ENCODE measurements at places on chromosomes 2 and 18.

DNA sequence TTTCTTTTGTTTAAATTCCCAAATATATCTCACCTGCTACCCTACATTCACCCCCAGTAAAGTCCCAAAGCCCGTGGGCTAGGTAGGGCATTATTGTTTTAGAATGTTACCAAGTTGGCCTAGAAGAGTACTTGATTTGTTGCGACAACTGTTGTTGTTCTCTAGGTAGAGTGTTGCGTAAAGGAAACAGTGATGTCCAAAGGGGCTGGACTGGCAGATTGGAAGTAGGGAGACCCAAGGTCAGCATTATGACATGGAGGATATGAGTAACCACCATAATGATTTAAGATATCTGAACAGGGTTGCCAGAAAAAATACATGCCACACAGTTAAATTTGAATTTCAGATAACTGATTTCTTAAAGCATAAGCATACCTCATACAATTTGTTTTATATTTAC is 39.2 kb downstream of the SCN1A start:
- no peak overlapping the region for H3K4me3 ChIP-seq
- H3K4me1 ChIP-seq, result no peaks in the 10 kb centered on the region
- no peaks in the 10 kb centered on the region for H3K27me3 ChIP-seq
- no peak overlapping the region for H3K27ac ChIP-seq
- H3K36me3 ChIP-seq, result no peaks in the 10 kb centered on the region

GRCh38 chr2:3712424-3712823 is 9.0 kb downstream of the DCDC2C start:
- no peaks in the 10 kb centered on the region for H3K36me3 ChIP-seq
- no peaks in the 10 kb centered on the region for H3K27me3 ChIP-seq
- DNase-seq, result no peak
- H3K4me3 ChIP-seq, result no peak overlapping the region
- peaks cover 9% of the 10 kb centered on the region for H3K4me1 ChIP-seq

GRCh38 chr2:219210196-219210885 is 3.8 kb downstream of the ZFAND2B start:
- no peak overlapping the region for H3K27ac ChIP-seq
- no peaks in the 10 kb centered on the region for H3K27me3 ChIP-seq
- no peak for DNase-seq
- no peak overlapping the region for H3K4me3 ChIP-seq

DNA sequence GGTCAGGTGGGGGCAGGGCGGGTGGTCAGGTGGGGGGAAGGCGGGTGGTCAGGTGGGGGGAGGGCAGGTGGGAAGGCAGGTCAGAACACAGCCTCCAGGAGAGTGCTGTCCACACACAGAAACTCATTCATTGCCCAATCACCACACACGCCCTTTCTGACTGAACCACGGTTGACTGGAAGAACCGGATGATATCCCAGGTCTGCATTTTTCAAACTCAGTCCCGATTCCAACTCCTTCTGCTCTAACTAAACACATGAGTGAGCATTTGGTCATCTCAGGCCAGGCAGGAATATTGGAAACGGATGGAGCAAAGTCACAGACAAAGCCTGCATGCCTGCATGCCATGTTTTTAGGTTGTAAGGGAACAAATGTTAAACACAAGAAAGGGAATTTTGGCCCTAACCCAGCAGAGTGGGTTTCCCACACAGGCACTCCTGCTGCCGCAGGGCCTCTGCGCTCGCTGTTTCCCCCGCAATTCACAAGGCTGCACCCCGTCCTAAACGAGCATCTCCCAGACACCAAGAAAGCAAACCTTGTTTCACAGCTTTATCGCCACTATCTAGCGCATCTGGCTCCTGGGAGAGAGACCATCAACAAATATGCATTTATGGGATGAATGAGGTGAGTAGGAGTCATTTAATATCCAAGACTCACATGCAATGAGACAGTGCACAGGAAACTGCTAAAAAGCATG is 100.1 kb downstream of the ZNF516 start:
- no peaks in the 10 kb centered on the region for H3K36me3 ChIP-seq
- no peak overlapping the region for H3K4me3 ChIP-seq
- no peak overlapping the region for H3K27ac ChIP-seq
- no peak for DNase-seq
- H3K27me3 ChIP-seq, result no peaks in the 10 kb centered on the region
- H3K4me1 ChIP-seq, result peaks cover 21% of the 10 kb centered on the region

DNA sequence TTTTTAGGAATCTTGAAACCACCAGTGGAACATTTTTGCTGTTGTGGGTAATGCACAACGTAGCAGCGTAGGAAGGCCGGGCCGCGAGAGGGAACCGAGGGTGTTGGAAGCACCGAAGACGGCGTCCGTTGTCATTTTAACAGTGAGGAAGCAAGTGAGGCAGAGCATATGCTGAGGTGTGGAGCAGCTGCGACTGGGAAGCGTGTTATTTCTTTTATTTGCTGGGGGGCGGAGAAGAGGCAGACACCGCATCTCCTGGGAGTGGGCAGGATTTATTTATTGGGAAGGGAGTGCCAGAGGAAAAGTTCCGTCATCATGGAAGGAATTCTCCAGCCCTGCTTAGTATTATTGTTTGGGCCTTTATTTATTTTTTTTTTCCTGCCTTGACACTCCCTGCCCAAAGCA is 232.8 kb downstream of the KLHL29 start:
- H3K27me3 ChIP-seq, result no peaks in the 10 kb centered on the region
- H3K4me1 ChIP-seq, result peaks cover 5% of the 10 kb centered on the region
- H3K36me3 ChIP-seq, result no peaks in the 10 kb centered on the region

DNA sequence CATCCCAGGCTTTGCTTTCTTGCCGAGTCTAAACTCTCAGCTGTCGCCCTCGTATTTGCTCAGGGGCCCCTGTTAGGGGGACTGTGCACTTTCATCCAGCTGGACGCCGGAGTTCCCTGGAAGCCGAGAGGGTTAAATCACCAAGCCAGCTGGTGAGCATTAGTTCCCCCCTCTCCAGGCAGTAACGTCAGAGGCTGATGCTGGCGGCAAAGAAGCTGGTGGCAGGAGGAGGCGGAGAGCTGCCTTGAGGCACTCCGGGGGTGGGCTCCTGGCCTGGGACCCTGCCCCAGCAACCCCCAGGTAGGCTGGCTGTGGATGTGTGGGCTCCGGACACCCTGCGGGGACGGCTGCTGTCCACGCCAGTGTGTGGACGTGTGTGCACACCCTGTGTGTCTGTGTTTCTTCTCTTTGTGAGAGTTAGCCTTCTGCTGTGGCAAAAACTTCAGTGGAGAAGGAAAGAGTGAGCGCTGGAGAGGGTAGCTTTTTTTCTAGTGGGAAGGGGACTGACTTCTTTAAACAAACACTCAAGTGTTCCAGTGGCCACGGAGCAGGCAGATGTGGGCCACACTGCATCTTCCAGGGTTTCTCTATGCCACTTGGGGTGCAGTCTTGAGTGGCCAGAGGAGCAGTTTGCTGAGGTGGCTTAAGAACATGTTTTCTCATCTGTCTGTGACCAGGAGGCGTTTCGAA is 84.7 kb downstream of the GLI2 start:
- no peaks in the 10 kb centered on the region for H3K36me3 ChIP-seq
- H3K4me3 ChIP-seq, result no peak overlapping the region
- no peaks in the 10 kb centered on the region for H3K27me3 ChIP-seq
- H3K27ac ChIP-seq, result no peak overlapping the region

GRCh38 chr18:59238385-59238784 is 18.4 kb downstream of the GRP start:
- H3K36me3 ChIP-seq, result no peaks in the 10 kb centered on the region
- no peak overlapping the region for H3K4me3 ChIP-seq
- no peaks in the 10 kb centered on the region for H3K4me1 ChIP-seq
- no peak for DNase-seq

GRCh38 chr2:235908826-235909225 is 259.4 kb downstream of the GBX2 start:
- H3K27me3 ChIP-seq, result no peaks in the 10 kb centered on the region
- DNase-seq, result no peak
- no peaks in the 10 kb centered on the region for H3K36me3 ChIP-seq
- peaks cover 3% of the 10 kb centered on the region for H3K4me1 ChIP-seq
- no peak overlapping the region for H3K27ac ChIP-seq

DNA sequence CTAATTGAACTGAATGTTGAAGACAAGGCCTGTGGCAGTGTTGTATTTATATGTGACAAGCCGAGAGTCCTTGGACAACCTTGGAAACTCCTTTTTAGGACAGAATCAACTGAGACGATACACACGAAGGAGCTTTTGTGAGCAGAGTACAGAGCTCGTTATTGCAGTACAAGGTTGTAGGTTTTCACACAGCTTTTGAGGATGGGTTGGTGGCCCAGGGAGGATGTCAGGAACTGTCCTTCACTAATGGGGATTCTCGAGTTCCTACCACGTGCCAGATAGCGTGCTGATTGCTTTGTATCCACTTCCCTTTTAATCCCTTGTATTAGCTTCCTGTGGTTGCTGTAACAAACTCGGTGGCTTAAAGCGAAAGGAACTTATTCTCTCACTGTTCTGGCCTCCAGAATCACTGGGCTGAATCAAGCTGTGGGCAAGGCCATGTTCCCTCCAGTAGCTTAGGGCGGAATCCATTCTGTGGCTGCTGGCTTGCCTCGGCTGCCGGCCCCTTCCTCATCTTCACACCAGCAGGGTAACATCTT is 20.2 kb downstream of the INPP4A start:
- peaks cover 3% of the 10 kb centered on the region for H3K4me1 ChIP-seq
- H3K36me3 ChIP-seq, result no peaks in the 10 kb centered on the region
- H3K4me3 ChIP-seq, result no peak overlapping the region
- DNase-seq, result no peak

GRCh38 chr2:160332318-160332717 is 132.2 kb upstream of the ITGB6 start:
- no peaks in the 10 kb centered on the region for H3K27me3 ChIP-seq
- peak; percentile 30 for DNase-seq
- H3K4me3 ChIP-seq, result no peak overlapping the region

DNA sequence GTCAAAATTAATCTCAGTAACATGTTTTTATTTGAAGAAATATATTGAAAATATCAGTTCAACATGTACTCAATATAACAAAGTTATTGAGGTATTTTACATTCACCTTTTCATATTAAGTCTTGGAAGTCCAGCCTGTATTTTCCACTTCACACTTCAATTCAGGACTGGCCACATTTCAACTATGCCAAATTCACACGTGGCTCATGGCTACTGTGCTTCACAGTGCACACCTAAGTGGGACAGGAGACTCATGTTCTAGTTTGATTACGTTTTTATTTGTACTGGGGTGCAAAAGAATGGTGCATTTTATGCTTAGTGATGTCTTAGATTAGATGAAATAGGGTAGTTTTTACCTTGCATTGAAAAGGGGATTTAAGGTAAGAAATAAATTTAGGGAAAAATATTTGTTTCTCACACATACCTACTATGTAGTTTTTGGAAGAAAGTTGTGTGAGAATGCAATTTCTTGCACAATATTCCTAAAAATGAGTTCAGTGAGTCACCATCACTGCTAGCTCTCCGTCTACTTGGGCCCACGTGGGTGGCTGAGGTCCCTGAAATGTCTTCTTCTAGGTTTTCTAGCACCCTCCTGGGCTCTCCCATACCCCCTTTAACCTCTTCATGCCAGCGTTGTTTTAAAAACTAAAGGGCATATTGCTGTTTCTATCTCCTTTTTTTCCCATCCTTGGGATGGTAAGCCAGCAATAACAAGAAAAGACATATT is 87.0 kb downstream of the ST6GAL2 start:
- no peak for DNase-seq
- no peaks in the 10 kb centered on the region for H3K27me3 ChIP-seq
- H3K4me1 ChIP-seq, result no peaks in the 10 kb centered on the region
- H3K4me3 ChIP-seq, result no peak overlapping the region
- H3K36me3 ChIP-seq, result no peaks in the 10 kb centered on the region

GRCh38 chr2:44707945-44708660 is 233.4 kb upstream of the SIX3 start:
- no peak for DNase-seq
- H3K27ac ChIP-seq, result no peak overlapping the region
- no peaks in the 10 kb centered on the region for H3K4me1 ChIP-seq
- H3K27me3 ChIP-seq, result no peaks in the 10 kb centered on the region

DNA sequence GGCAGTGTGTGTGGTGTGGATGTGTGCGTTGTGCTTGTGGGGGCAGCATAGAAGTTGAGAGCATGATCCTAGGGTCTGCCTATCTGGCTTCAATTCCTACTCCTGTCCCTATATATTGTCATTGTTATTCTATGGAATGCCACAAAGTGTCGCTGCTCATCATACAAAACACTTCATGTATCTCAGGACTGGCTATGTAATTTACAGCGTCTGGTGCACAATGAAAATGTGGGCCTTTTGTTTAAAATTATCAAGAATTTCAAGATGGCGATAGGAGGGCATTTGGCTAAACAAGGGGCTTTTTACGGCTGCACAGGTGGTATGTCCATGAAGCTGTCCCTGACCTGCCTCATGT is 3.4 kb downstream of the SERPINB2 start:
- H3K27ac ChIP-seq, result no peak overlapping the region
- no peak for DNase-seq
- H3K4me1 ChIP-seq, result no peaks in the 10 kb centered on the region
- no peak overlapping the region for H3K4me3 ChIP-seq

- no peak overlapping the region for H3K4me3 ChIP-seq
- no peaks in the 10 kb centered on the region for H3K4me1 ChIP-seq
- H3K27me3 ChIP-seq, result no peaks in the 10 kb centered on the region
- no peak overlapping the region for H3K27ac ChIP-seq
Observed at GRCh38 chr2:139160836-139161235, 380.6 kb upstream of the NXPH2 start.
